ENCODE measurements at places on chromosomes 4 and X. TPM values are rescaled to one million over a fixed set of nuclear protein-coding genes. Genes with fewer than 3 reads are reported as not detected.

GRCh38 chr4:66609014-66609413, 936.3 kb downstream of the CENPC start:
- no peak for DNase-seq

DNA sequence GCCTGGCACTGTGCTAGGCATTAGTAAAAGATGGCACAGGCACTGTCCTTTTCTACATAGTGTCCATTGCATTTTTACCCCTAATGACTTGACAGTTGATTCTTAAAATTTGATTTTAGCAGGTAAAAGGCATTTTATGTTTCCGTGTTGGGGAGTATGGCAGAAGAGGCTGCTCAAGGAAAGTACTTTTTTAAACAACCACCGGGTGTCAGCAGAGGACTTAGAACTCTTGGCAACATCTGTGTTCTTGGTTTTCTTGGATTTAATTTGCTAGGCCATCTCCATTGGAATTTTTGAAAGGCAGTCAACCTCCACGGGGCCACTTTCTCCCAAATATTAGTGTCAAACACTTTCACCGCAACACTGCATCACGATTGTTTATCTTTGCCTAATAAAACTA, 102.9 kb downstream of the TSPAN7 start:
- DNase-seq: no peak

DNA sequence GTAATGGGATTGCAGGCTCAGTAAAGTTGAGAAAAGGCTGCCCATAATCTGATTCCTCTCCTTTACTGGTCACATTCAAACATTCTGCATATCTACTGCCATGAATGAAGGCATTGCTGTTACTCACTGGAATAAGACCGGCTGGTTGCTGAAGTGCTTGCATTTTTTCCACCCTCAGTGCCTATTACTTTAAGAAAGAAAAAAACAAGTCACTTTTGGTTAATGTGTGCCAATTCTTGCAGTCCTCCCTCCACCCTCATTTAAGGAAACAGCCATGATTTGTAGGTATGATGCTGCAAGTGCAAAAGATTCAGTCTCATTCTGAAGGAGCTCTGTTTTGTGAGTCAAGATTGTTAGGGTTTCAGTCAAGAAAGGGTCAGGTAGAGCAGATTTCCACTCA, 94.9 kb downstream of the EMCN start:
- no peak for DNase-seq

Gene FAM133A
- not detected for total RNA-seq

Gene PPP4R3C
- total RNA-seq: not detected
